RKO (cell line): ENCODE measurements at places on chromosomes 1 and 21.

DNA sequence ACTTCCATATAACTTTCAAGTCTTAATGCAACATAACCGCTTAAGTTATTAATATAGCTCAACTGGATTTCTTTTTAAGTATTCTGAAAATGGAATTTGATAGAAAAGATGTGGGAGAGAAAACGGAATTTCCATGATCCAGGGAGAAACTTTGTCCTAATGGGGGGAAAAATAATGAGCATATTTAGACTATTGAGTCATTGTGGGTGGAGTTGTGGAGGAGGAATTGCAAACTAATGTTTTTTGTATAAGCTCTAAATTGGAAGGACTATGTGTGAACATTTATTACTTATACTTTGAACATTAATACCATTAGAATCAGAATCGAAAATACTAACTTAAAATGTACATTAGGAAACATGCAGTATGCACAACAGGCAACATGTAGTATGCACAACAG is 159.9 kb upstream of the NEGR1 start:
- no peak for DNase-seq

- DNase-seq: no peak
These were observed 131.2 kb upstream of the UBE2U start for GRCh38 chr1:64072089-64072793.

DNA sequence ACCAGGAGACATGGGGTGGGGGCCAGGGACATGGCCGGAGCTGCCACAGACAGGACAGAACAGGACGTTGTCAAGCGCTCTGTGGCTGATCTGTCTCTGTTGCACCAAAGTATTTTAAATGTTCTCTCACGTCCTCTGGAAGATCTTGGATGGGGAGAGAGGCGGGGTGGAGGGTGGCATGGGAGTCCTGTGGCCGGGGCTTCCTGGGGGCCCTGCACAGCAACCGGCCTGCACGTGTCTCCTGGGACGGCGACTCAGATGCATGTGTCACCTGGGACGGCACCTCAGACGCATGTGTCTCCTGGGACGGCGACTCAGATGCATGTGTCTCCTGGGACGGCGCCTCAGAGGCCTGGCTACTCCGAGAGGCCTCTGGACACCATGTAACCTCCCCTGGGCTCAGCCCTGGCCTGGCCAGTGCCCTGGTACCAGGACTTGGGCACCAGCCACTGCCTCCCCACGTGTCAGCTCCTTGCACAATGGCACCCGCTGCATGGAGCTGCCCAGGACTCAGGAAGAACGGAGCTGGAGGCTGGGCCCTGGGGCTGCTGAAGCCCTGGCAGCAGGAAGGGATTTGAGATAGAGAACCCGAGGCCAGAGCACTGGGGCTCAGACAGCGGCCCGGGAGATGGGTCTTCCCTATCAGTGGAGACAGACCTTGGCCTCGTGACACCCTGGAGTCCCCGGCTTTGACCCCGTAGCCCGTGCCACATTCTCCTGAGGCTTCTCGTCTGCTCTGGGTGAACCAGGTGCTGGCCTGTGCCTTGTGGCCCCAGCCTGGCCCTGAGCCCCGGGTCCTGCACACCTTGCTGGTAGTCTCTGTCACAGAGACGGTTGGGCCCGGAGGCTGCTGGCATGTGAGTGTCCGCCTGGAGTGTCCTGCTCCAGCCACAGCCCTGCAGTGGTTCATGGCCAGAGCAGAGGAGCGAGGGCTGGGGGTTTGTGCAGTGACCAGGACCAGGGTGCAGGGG is 14.7 kb upstream of the SLC19A1 start:
- peak; percentile 16 for DNase-seq

GRCh38 chr1:97352936-97353382 is 567.9 kb downstream of the DPYD start:
- no peak for DNase-seq

- DNase-seq: no peak
These were observed 122.7 kb downstream of the VAV3 start for GRCh38 chr1:107842241-107842640.

DNA sequence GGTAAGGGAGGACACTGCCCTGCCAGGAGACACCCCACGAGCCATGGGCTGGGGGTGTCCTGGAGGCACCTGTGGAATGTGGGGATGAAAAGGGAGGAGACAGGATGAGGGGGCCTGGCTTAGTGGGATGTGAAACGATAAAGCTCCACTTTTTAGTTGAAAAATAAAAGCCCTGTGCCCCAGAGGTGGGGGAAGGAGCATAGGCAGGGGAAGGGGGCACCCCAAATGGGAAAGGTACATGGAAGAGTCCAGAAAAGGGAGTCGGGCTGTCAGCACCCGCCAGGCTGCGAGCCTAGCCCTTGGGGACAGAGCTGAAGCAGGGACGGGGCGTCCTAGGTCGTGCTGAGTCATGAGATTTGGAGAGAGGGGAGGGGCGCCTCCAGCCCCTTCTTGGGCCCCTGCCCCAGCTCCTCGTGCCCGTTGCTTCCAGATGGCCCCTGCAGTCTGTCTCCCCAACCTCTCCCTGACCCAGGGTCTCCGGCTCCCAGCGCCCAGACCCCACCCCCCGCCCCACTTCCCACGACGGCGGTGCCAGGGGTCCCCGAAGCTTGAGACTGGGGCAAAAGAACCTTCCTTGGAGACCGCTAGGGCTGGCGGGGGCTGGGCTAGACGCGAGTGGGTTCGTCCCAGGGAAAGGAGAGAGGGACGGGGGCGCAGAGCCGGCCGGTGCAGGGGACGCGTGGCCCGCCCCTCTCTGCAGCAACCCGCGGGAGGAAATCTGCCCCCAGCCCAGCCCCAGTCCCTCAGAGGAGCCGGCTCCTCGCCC is 795 bp downstream of the SYT2 start:
- no peak for DNase-seq

GRCh38 chr21:26946744-26947446 is 20.0 kb downstream of the ADAMTS5 start:
- no peak for DNase-seq

DNA sequence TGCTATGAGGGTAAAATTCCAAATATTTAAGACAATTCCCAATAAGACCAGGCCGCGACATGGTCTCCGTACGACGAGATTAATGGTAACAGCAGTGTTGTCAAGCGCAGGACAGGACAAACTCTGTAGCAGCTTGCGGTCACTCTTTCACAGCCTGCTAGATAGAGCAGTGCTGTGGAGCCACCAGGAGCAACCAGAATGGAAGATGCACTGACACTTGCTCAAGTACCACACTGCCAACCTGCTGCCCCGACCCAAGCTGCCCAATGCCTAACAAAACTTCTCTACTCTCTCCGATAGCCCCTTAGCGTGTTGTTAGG is 636 bp downstream of the WARS2 start:
- no peak for DNase-seq

- no peak for DNase-seq
These were observed 26.2 kb downstream of the SLC44A3 start for GRCh38 chr1:94846308-94846707.

GRCh38 chr21:28110074-28110473 is 882.6 kb downstream of the LTN1 start:
- no peak for DNase-seq

GRCh38 chr1:209630383-209631225 is 21.6 kb downstream of the LAMB3 start:
- DNase-seq: no peak

DNA sequence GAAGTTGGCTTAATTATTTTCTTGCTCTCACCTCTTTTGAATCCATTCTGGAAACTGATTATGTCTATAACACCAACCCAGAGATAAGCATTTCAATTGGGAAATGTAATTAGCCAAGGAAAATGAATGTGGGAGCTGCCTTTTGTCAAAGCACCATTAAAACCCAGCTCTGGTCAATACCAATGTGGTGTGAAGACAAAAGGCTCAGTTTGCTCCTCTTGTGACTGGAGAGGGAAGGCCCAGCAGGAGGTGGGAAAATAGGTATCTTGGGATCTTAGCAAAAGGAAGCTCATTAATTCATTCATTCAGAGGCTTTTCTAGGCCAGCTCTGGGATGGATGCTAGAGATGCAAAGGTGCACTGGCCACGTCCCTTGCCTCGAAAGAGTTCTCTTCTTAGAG is 75.0 kb upstream of the SELENON start:
- DNase-seq: no peak

DNA sequence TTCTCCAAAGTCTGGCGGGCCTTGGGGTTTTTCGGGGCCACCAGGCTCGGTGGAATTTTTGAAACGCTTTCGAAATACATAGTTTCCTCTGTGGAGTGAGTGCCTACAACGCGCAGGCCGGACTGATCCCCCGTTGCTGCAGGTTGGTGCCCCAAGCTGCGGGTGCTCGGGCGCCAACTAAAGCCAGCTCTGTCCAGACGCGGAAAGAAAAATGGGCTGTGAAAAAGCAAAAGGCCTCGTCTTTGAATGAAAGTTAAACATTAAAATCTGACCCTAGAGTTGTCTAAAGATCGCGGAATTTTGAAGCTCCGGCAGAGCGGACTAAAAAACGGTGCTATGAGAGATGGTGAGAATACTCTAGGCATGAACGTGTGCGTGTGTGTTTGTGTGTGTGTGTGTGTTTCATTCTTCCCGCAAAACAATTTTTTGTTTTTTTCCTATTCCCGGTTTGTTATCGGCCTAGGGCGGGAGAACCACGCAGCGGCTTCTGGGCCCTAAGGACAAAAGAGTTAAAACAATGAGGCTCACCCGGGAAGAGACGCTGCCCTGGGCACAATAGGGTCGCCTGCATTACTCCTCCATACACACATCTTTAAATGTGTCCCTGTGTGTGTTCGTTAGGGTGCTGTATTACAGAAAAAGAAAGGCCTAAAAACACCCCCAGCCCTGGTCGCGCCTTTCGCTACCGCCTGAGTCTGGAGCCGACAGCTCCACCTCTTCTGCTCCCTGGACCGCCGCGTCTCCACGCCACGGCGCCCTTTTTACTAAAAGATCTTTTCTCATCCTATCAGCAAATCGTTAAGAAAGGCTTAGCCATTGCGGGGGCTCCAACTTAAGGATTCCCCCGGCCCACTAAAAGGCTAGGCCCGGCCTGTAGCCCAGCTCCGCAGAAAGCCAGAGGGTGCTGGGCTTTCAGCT is 3.2 kb downstream of the TBX15 start:
- no peak for DNase-seq

DNA sequence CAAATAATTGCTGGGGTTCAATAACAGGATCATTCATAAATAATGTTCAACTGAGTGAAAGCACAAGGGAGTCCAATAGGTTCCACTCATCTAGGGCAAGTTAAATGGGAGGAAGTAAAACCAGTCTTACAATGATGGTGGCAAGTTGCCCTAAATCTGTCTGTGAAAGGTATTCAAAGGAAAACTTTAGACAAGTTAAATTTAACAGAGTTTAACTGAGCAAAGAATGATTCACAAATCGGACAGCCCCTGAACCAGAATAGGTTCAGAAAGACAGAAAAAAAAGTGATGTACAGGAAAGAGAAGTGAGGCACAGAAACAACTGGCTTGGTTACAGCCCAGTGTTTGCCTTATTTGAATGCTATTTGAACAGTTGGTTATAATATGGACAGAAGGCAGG is 183.5 kb upstream of the ADGRL4 start:
- no peak for DNase-seq

DNA sequence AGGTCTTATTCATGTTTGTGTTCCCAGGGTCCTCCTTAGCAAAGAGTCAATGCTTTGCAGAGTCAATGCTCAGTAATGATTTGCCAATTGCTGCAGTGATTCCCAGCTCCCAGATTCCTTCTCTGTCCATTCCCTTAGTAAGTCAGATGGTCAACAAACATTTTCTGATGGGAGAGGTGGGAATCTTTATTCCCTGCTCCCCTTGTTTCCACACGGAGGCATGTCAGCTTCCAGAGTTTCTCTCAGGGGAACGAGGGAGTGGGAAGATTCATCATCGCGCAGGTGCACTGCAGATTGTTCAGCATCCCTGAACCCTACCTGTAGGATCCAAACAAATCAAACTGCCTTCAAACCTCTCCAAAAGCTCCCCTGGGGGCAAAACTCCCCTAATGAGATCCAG is 7.5 kb upstream of the AHDC1 start:
- DNase-seq: no peak

- peak; percentile 42 for DNase-seq
These were observed 8.6 kb downstream of the FMOD start for GRCh38 chr1:203342192-203342940.

DNA sequence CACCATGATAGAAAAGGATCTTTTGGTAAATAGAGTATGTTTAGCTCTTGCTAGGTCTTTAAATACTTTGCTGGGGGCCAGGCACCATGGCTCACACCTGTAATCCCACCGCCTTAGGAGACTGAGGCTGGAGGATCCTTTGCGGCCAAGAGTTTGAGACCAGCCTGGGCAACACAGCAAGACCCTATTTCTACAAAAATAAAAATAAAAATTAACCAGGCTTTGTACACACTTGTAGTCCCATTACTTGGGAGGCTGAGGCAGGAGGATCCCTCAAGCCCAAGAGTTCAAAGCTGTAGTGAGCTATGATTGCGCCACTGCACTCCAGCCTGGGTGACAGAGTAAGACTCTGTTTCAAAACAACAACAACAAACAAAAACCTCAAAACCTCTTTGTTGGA is 1.1 kb upstream of the KCNE2 start:
- DNase-seq: no peak

DNA sequence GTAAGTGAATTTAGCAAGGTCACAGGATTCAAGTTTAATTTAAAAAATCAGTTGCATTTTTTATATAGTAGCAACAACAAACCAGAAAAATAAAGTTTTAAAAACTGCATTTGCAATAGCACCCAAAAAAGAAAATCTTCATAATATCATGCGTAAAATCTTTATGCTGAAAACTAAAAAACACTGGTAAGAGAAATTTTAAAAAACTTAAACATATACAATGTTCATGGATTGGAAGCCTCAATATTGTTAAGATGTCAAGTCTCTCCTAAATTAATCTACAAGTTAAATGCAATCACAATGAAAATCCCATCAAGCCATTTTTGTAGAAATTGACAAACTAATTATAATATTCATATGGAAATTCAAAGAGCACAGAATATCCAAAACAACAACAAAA is 65.6 kb downstream of the ENAH start:
- no peak for DNase-seq

- DNase-seq: peak; percentile 7
These were observed 3.4 kb downstream of the SLC26A9 start for GRCh38 chr1:205939690-205940330.
